Pancreas (tissue), 10 donors: ENCODE measurements at places on chromosomes 6 and 20. TPM values are rescaled to one million over a fixed set of nuclear protein-coding genes. Genes with fewer than 3 reads are reported as not detected.

DNA sequence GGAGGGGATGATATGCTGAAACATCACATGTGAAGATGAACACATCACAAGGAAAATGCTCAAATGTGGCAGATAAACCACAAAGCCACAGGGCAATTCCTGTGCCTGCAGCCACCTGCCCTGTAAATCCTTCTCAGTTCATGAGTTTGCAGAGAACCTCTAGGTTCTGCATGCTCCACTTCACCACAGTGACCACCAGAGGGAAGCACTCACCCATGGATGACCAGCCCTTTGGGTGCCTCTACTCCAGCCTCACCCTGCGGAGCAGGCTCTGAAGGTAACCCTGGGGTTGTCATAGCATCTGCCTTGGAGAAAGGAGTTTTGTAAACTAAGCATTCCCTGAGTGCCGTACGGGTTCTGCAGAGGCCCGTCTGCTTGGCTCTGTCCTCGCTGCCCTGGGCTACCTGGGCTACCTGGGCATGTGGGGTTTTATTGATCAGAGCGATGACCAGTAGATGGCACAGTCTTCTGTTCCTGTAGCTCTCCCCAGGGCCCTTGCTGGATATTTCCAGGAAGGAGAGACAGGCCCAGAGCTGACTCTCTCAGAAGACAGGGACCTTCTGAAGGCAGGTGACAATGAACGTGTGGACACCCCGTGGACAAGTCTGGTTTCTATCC lies 31.7 kb upstream of the CST1 start:
- no peaks in the 10 kb centered on the region for H3K36me3 ChIP-seq
- H3K4me1 ChIP-seq, result no peaks in the 10 kb centered on the region
- H3K27ac ChIP-seq, result no peak overlapping the region

GRCh38 chr20:54515793-54516628 lies 40.6 kb downstream of the DOK5 start:
- no peak overlapping the region for H3K4me3 ChIP-seq
- no peaks in the 10 kb centered on the region for H3K36me3 ChIP-seq
- H3K4me1 ChIP-seq, result no peaks in the 10 kb centered on the region
- H3K27me3 ChIP-seq, result no peaks in the 10 kb centered on the region
- H3K27ac ChIP-seq, result no peak overlapping the region

GRCh38 chr6:167567142-167568033 lies 242.5 kb downstream of the TTLL2 start:
- H3K4me3 ChIP-seq, result no peak overlapping the region
- DNase-seq, result no peak
- H3K27me3 ChIP-seq, result no peaks in the 10 kb centered on the region
- no peaks in the 10 kb centered on the region for H3K4me1 ChIP-seq
- no peak overlapping the region for H3K27ac ChIP-seq
- no peaks in the 10 kb centered on the region for H3K36me3 ChIP-seq

DNA sequence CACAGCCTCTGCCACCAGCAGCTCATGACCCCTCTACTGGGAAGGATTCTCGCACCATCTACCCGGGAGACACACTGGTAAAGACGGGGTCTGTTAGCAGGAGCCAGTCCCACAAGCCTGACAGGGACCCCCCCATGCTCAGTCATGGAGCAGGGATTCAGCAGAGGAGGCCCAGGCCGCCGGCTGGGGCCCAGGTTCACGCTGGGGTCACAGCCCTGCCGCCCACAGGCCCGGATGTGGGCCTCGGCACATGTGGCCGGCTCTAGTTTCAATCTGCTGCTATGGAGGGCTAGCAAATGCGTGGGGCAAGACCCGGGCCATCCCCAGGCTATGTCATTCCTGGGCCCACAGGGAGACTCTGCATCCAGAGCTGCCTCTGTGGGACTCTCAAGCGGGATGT lies 25.1 kb downstream of the PXDC1 start:
- H3K27ac ChIP-seq, result no peak overlapping the region
- no peak for DNase-seq
- H3K4me3 ChIP-seq, result no peak overlapping the region
- H3K36me3 ChIP-seq, result no peaks in the 10 kb centered on the region
- H3K27me3 ChIP-seq, result no peaks in the 10 kb centered on the region

- no peaks in the 10 kb centered on the region for H3K36me3 ChIP-seq
- no peak overlapping the region for H3K27ac ChIP-seq
- no peak overlapping the region for H3K4me3 ChIP-seq
- no peaks in the 10 kb centered on the region for H3K4me1 ChIP-seq
- no peak for DNase-seq
These were observed 83.6 kb upstream of the PMEPA1 start for GRCh38 chr20:57793421-57793820.

DNA sequence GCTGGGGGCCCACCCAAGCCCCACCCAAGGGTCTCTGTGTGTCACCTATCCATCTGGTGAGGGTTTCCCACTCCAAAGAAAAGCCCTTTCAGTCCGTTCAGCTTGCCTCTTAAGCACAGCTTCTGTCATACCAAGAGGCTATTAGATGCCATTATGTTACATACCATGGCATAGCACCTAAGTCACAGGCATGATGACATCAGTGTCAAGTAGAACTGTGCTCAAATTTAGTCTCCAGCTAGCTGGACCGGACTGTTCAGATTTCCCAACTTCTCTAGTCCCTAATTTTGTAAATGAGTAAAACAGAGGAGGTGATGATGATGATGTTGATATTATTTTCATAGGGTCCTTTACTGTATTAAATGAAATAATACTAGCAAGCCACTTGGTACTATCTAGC lies 19.2 kb upstream of the PLEKHG1 start:
- DNase-seq, result no peak
- H3K4me3 ChIP-seq, result no peak overlapping the region
- H3K36me3 ChIP-seq, result no peaks in the 10 kb centered on the region
- H3K4me1 ChIP-seq, result no peaks in the 10 kb centered on the region

GRCh38 chr6:47168180-47168579 lies 126.0 kb upstream of the ADGRF1 start:
- H3K4me1 ChIP-seq, result no peaks in the 10 kb centered on the region
- H3K36me3 ChIP-seq, result no peaks in the 10 kb centered on the region
- no peak overlapping the region for H3K27ac ChIP-seq
- no peak overlapping the region for H3K4me3 ChIP-seq
- no peak for DNase-seq
- no peaks in the 10 kb centered on the region for H3K27me3 ChIP-seq

Gene HLA-DOB
- total RNA-seq, result 0.21 TPM
